ENCODE measurements at places on chromosomes 2 and 18. TPM values are rescaled to one million over a fixed set of nuclear protein-coding genes. Genes with fewer than 3 reads are reported as not detected.

GRCh38 chr2:3223080-3223923 lies 154.3 kb downstream of the EIPR1 start:
- peak; percentile 27 for DNase-seq

- peak; percentile 32 for DNase-seq
Measured at GRCh38 chr2:30678410-30679137, 128.7 kb downstream of the CAPN13 start.

- DNase-seq, result no peak
Measured at GRCh38 chr2:198327526-198327925, 523.1 kb downstream of the PLCL1 start.

GRCh38 chr18:47735041-47735702 lies 195.3 kb downstream of the SMAD2 start:
- no peak for DNase-seq

DNA sequence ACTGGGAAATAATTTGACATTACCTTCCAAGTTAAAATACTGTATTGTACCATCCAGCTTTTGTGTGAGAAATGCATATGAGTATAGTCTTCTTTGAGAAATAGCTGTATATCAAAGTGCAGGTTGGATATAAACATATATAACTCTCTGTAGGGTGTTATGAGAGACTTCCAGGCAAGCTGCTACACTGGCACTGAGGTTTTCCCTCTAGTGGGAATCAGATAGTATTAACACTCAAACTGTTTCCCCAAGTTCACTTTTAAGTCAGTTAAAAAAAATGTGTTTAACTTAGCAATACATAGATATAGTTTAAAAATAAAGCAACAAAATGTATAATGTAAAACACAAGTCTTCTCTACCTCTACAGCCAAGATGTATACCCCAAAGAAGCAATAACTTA lies 368.4 kb upstream of the SLC8A1 start:
- no peak for DNase-seq

DNA sequence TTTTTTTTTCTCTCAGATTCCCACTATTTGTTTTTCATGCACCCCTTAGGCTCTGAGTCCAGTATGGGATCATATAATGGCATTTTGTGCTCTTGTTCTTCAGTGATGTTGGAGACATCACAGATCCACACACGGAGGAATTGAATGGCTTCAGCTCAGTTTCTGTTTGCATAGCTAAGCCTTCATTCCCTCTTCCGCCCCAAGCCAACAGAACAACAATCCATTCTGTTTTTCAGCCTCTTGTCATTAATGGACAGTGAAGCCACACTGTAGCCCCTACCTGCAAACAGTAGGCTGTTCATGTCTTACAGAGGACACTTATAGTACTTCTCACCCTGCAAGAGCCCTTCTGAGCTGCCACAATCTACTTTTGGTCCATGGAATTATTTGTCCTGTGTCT lies 64.0 kb upstream of the ZSWIM2 start:
- DNase-seq, result no peak

- no peak for DNase-seq
Measured at GRCh38 chr2:61275575-61276184, 113.7 kb downstream of the C2orf74 start.

GRCh38 chr2:181319286-181319685 lies 137.9 kb upstream of the ITGA4 start:
- DNase-seq, result no peak

CPO gene
- total RNA-seq, result 0.38 TPM
